ENCODE measurements at places on chromosomes 3 and 15.

GRCh38 chr3:192918275-192918588, 576 bp upstream of the MB21D2 start:
- no peak for DNase-seq
- no peaks in the 10 kb centered on the region for H3K36me3 ChIP-seq
- peaks cover 61% of the 10 kb centered on the region for H3K4me1 ChIP-seq
- peaks cover 36% of the 10 kb centered on the region for H3K27me3 ChIP-seq

GRCh38 chr3:181896605-181897004, 184.9 kb downstream of the SOX2 start:
- H3K36me3 ChIP-seq, result no peaks in the 10 kb centered on the region
- H3K4me3 ChIP-seq, result no peak overlapping the region
- H3K27ac ChIP-seq, result peak overlapping the region; percentile 7
- no peak for DNase-seq

- H3K27ac ChIP-seq, result no peak overlapping the region
- no peaks in the 10 kb centered on the region for H3K27me3 ChIP-seq
- H3K36me3 ChIP-seq, result no peaks in the 10 kb centered on the region
- DNase-seq, result no peak
- H3K4me1 ChIP-seq, result no peaks in the 10 kb centered on the region
- no peak overlapping the region for H3K4me3 ChIP-seq
These were observed 262.1 kb upstream of the SATB1 start for GRCh38 chr3:18687286-18687685.

GRCh38 chr3:46512191-46512749, 14.5 kb downstream of the RTP3 start:
- no peak overlapping the region for H3K4me3 ChIP-seq
- no peak overlapping the region for H3K27ac ChIP-seq
- peaks cover 40% of the 10 kb centered on the region for H3K4me1 ChIP-seq
- no peak for DNase-seq
- no peaks in the 10 kb centered on the region for H3K36me3 ChIP-seq

DNA sequence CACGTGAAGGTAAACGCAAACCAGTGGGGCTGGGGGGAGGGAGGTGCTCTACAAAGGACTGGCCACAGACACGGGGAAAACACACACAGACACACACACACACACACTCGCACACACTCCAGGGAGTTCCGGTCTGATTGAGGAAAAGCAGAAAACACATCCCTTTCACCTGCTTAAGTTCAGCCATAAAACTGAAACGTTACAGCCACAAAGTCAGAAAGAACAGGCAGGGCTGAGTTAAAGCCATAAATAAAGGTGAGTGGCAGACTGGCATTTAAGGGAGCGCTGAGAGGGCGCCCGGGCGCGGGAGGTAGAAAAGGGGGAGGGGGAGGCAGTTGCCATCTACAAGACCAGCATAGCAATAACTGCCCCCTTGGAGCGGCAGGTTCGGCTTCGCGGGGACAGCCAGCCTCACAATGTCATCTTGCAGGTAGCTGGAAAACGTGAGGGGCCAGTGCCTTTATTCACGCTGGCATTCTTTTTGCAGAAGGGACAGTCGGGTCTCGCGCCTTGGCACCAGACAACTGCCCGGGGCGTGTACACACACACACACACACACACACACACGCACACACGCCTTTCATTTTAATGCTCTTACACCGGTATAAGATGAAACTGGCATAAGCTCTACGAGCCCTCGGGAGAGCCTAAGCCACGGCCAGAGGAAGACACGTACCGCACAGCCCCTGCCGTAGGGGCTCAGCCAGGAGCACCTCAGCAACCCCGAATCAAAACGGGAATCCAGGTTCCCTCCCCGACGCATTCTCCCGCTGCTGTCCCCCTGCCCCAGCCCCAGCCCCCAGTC, 866 bp downstream of the TNIK start:
- peak; percentile 45 for DNase-seq
- H3K4me3 ChIP-seq, result peak overlapping the region; percentile 91
- H3K27me3 ChIP-seq, result peaks cover 13% of the 10 kb centered on the region

- no peak for DNase-seq
- no peak overlapping the region for H3K4me3 ChIP-seq
- H3K4me1 ChIP-seq, result peaks cover 71% of the 10 kb centered on the region
- H3K36me3 ChIP-seq, result peaks cover 98% of the 10 kb centered on the region
These were observed 65.4 kb downstream of the BOC start for GRCh38 chr3:113276751-113277080.
